ENCODE measurements at places on chromosomes 11 and 22. TPM values are rescaled to one million over a fixed set of nuclear protein-coding genes. Genes with fewer than 3 reads are reported as not detected.

Gene OR52I2
- not detected for total RNA-seq

DNA sequence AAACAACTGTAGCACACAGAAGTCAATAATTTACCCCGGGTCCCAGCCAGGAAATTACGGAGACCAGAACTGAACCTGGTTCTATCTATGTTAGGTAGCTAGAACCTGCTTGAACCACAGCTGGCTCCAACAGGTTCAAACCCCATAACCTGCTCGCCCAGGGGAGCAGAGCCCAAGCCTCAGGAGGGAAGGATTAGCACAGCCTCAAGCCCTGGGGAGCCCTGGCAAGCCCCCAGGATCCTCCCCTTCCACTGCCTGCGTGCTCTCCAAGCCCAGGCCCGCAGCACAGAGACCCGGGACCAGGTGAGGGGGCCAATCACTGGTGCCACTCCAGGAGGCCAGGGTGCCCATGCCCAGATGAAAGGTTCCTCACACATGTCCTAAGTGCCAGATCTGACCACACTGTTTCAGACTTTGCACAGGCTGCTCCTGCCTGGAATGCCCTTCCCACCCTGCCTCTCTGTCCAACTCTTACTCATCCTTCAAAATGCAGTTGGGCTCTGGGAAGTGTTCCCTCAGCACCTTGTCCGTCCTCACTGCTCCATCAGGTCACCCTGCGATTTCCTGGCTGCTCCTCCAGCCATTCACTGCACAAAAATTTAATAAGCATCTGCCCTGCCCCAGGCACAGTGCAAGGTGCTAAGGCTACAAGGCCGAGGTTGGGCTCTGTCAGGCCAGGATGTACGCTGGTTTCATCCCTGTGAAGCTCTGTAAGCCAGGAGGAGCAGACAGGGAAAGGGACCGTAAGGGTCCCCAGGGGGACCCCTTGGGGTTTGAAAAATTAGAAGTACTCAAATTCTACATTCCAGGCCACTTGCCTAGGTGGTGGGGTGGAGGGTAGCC is 32.2 kb downstream of the ARRB1 start:
- DNase-seq = no peak

- peak; percentile 69 for DNase-seq
These were observed 49.0 kb upstream of the AMPD3 start for GRCh38 chr11:10405865-10406592.

DNA sequence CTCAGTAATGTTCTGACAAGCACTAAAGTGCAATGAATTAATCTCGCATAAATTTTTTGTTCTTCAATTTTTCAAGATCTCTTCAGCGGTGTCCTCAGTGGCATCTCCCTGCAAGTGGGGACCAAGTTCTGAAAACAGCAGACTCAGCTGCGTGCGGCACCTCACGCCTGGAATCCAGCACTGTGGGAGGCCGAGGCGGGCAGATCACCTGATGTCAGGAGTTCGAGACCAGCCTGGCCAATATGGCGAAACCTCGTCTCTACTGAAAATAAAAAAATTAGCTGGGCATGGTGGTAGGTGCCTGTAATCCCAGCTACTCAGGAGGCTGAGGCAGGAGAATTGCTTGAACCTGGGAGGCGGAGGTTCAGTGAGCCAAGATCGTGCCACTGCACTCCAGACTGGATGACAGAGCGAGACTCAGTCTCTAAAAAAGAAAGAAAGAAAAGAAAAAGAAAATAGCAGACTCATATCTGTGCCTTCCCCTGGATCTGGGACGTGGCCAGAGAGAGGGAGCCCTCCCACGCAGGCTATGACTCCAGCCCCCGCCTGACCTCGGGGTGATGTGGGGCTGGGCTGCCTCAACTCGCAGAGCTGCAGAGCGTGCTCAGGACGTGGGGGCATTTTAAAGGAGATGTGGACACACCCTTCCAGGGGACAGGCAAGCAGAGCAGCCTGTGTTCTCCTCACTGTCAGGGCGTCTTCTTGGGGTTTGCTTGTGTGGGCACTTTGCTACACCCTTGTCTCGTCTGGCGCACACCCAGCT is 346.6 kb downstream of the BRD1 start:
- no peak for DNase-seq

DNA sequence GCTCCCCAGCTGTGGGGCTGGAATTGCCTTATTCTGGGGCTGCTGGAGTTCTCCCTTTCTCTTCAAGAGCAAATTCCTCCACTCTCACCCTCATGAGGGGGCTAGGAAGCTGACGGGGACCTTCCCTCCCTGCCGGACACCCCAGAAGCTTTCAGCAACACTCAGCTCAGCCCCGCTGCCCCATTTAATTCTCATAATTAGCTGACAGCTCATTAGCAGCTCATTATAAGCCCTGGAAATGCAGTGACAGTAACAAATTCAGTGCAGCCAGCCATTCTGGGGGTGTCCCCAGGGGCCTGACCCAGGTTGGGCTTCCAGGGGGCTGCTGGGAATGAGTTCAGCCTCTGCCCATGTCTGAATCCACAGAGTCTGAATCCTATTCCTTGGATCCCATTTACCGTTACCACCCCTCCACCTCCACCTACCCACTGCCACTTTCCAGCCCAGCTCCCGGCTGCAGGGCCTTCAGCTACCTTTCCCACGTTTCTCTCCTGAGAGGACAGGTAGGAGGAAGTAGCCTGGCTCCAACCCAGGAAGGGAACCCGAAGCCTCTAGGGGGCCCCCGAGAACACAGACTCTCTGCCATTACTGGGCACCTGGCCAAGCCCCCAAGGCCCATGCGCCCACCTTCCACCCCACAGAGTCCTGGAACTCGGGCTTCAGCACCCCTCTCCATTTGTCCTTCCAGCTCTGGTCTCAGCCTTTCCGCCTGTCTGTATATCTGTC is 101.7 kb upstream of the LMO1 start:
- DNase-seq = no peak

GRCh38 chr22:27540247-27540646 is 261.3 kb downstream of the MN1 start:
- no peak for DNase-seq

Gene DEPDC7
- total RNA-seq = 3.0 TPM

GRCh38 chr11:75470476-75471080 is 37.6 kb upstream of the KLHL35 start:
- no peak for DNase-seq

- DNase-seq = peak; percentile 49
These were observed 13.2 kb upstream of the MPZL2 start for GRCh38 chr11:118277312-118277711.
